ENCODE measurements at places on chromosomes 16 and 17.

DNA sequence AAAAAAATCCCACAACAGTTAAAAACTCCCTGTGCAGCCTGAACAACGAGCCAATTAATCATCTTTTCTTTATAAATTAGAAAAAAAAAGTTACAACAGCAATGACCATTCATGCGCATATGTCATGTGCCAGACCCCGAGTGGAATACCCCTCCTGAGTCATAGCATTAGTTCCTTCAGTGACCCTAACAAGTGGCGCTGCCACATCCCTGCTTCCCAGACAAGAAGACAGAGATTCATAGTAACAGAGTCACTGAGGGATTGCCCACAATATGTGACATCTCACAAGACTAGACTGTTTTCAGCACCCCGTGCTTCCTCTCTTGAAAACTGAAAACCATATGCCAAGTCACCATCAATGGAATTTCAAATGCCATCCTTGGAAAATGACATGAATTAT, 7.9 kb downstream of the UMOD start:
- DNase-seq = no peak

DNA sequence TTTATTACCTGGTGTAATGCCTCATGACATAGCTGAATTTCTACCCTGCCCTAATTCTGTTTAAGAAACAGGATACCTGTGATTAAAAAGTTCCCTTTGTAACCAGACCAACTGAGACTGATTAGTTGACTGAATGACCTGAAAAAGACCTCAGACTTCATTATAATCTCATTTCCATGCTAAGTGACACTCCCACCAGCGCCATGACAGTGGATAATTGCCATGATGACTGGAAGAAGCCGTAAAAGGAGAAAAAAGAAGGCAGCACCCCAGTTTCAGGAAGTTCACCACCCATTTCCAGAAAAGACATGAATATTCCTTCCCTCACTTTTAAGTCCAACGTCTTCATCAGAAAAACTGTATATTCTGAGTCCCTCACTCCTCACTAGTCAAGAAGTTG, 125.6 kb upstream of the HS3ST4 start:
- DNase-seq = no peak

DNA sequence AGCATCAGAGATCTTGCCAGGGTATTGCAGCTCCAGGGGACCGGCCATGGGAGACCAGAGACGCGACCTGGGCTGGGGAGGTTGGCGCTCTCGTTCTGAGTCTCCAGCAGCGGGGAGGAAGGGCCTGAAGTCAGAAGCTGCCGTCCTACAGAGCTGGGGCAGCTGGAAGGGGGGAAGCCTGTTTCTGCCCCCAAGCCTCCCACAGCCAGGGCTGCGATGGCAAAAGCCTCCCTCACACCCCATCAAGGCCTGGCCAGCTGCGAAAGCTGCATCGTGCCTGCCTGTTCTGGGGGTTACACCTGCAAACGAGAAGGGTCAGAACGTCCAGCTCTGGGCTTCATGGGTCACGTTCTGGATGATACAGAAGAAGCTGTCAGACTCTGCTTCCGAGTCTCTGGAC, 26.1 kb downstream of the MAPK8IP3 start:
- DNase-seq = no peak

GRCh38 chr17:60163108-60163784, 13.5 kb downstream of the CA4 start:
- DNase-seq = no peak

DNA sequence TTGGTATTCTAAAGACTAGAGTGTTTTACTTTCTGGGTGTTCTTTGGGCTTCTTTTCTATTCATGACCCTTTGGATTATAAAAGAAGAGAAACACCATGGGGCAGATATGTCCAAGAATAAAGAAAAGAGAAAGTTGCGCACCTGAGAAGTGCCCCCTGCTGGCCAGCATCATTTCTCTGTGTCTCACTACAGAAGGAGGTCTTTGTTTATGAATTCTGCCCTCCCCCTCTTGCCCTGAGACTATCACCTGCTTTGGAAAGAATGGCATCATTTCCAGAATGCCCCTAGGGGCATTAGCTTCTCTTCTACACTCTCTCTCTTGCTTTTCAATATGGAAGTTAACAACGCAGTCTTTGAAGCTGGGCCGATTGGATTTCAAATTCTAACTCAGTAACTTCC, 45.0 kb downstream of the CDH13 start:
- DNase-seq = no peak

DNA sequence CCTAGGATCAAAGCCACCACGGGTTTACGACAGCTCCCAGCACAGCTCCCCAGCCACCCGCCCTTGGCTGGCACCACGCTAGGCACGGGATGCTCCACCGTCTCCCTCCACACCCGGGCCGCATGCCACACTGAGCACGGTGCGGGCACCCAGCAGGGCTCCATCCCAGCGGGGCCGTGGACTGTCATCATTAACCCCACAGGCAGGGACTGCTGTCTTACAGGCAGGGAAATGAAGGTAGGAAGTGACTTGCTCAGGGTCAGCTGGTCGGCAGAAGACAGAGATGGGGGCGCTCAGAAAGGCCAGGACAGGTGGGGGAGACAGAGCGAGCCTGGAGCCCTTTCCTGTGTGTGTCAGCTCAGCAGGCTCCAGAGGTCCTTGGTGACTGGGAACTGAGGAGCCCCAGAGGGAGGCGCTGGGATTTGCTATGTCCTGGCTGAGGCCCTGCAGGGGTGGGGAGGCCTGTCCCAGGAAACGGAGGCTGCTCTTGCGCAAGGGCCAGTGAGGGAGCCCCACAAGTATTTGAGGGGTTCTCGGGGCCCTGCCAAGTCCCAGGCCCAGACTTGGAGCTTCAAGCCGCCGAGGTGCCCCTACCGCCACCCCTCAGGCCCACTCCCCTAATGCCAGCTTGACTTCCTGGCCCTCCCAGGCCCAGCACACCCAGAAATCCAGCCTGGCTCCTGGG, 3.2 kb downstream of the UBALD1 start:
- no peak for DNase-seq

- no peak for DNase-seq
Measured at GRCh38 chr17:34318474-34318873, 761 bp upstream of the CCL8 start.

DNA sequence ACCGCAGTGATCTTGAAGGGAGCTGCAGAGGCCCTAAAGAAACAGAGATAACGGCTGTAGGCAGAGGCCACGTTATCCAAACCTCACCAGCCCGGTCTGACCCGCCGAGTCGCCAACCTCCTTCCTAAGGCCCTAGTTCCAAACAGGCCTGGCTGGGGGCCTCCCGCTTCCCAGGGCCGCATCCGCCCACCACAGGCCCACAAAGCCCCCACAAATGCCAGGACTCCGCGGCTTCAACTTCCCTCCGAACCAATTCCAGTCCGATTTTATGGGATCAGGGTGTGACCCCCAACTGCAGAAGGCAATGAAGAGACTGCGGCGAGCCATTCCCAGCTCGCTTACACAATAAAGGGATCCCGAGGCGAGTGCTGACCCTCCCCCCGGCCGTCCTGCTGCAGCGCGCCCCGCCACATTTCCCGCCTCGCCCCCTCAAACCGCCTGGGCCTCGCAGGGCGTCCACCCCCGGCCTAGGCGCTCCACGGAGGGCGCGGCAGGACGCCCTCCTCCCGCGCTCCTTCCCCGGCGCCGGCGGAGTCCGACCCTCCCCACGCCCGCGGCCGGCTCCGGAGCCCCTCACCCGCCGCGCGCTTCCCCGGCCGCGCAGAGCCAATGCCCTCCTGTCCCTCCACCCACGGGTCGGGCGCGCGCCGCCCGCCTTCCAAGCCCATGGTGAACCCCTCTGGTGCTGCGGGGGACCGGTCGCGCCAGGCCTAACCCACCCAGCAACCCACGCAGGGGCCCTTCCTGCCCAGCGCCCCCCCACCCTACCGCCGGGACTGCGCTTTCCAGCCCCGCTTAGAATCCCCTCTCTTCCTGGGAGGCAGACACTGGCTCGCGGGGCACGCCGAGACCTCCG, 926 bp downstream of the MYH10 start:
- peak; percentile 27 for DNase-seq

GRCh38 chr16:46482895-46483294, 138.3 kb downstream of the SHCBP1 start:
- DNase-seq = no peak

DNA sequence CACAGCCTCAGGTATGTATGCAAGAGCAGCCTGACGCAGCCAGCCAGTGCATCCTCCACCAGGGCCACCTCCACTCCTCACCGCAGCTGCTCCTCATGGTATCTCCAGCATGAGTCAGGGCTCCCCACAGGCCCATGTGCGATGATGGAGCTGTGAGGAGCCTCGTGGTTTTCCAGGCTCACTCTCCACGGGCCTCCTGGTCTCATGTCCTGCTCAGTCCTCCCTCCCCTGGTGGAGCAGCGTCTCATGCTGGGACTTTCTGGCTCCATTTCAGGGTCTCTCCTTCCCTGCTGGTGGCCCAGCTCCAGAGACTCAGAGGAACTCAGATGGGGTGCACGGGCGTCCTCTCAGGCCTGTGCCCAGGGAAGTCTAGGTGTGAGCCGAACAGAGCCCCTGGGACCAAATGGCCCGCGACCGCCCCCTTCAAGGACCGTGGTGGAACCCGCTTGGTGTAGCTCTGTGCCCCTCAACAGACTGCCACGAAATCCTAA, 70.4 kb downstream of the METRNL start:
- peak; percentile 28 for DNase-seq

DNA sequence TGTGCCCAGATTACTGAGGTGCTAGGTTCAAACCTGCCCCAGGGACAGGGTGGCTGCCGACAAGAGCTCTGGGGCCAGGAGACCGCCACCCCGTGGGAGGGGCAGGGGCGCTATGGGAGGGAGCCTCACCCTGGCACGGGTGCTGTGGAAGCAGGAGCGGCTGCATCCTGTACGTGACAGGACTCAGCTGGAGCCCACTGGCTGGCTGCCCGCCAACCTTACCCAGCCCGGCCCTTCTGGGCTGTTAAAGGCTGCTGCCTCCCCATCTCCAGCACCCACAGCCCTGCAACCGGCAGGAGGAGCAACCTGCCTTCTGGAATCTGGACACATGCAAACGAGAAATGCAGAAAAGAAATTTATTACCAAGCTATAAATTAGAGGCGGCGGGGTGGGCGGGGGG, 11.2 kb downstream of the PAM16 start:
- DNase-seq = peak; percentile 52

DNA sequence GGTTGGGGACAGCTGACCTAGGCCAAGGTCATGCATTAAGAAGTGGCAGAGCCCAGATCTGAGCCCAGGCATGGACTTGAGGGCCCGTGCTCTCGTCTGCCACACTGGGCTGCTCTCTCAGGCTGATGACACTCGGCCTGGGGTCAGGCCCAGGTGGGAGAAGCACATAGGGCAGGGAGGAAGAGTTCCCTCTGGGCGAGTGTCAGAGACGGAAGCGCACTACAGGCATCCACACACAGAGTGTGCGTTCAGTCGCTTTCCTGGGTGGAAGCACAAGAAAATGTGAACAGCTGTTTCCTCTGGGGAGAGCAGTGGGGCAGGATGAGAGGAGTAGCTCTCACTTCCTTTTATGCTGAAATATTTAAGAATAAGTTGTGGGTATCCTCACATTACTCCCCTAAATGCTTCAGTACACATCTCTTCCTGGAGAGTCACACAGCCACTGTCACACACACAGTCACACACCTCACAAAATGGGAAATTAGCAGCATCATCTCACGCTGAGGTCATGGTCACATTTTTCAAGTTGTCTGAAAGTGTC, 59.7 kb downstream of the B9D1 start:
- no peak for DNase-seq

- DNase-seq = peak; percentile 95
Measured at GRCh38 chr16:70735141-70735979, 49.5 kb upstream of the MTSS2 start.

DNA sequence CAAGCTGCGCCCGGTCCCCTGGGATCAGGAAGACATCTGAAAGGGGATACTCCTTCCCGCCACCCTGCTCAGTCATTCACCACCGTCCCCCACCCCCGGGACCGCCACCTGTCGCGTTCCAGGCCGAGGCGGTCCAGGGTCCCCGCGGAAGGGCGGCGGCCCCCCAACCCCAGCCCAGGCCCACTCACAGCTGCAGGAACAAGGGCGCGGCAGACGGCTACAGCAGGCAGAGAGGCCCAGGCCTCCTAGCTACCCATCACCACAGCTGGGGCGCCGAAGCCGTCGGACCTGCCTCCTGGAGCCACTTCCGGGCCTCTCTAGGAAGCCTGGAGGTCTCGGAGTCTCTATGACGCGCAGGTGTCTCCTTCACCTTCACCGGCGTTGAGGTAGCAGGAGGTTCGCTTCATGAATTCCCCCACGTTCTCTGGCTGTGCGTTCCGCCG, at the start of gene SDR42E1:
SDR42E1 (minus strand) TSS at position 272 of the 443 bp plus-strand sequence. CDS start 10,612 bp downstream, outside the sequence.
- DNase-seq = no peak

DNA sequence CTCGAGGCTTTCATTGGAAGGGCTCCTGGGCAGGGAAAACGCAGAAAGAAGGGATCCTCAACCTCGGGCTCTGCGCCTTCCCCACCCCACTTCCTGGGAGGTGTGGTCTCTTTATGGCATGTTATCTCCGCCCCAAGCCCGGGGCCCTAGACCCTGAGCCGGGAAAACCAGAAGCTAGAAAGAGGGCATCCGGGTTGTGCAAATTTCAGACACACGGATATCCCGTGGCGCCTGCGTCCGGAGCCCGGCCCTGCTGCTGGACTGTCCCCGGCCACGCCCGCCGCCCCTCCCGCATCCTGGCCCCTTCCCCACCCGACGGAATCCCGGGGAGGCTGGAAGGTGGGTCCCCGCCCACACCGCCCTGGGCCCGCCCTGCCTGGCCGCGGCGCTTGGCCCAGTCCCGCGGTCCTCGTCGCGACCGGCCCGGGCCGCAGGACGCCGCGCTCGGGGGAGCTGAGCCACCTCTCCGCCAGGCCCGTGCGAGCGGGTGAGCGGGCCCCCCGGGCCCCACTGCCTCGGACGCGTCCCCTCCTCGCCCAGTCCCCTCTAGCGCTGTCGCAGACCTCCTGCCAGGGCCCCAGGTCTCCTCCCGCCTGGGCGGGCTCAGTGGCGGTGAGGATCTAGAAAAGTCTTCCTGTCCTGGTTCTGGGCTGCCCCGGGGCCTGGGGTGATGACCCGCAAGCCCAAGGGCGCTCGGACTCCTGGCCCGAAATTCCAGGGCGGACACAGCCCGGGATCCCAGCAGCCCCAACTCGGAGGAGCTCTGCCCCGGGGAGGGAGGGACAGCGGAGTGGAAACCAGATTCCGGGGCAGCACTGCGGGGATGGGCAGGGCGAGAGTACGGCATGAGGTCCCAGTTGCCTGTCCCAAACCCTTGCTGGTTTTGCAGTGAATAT, at the start of gene SLC16A5:
SLC16A5 (plus strand) TSS at position 397 of the 896 bp plus-strand sequence. CDS start 5,683 bp downstream, outside the sequence.
- DNase-seq = peak; percentile 89

- DNase-seq = no peak
Measured at GRCh38 chr16:89472711-89473075, 17.7 kb downstream of the ANKRD11 start.

GRCh38 chr17:50440172-50440837, 14.3 kb downstream of the ACSF2 start:
- DNase-seq = no peak

DNA sequence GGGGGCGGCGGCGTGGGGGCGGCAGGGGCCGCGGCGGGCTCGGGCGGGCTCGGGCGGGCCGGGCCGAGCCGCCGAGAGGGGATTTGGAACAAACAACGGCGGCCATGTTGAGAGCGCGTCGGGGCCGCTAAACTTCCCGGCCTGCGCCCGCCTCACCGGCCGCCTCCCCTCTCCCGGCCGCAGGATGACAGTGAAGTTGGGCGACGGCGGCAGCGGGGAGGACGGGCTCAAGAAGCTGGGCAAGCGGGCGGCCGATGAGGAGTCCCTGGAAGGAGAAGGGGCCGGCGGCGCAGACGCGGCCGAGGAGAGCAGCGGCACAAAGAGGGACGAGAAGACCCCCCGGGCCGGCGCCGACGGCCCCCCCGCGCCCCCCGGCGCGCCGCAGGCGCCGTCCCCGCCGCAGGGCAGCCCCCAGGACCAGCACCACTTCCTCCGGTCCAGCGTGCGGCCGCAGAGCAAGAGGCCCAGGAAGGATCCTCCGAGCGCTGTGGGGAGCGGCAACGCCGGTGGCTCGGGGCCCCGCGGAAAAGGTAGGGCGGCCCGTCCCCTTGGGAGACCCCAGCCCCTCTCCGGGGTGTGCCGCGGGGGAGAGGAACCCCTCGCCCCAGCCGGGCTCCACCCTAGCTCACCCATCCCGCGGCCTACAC, 2.4 kb downstream of the CRAMP1 start:
- DNase-seq = peak; percentile 43

Measured in fibroblast of skin of back (primary cell).